EH (cell line): ENCODE measurements at places on chromosomes 11 and 22.

DNA sequence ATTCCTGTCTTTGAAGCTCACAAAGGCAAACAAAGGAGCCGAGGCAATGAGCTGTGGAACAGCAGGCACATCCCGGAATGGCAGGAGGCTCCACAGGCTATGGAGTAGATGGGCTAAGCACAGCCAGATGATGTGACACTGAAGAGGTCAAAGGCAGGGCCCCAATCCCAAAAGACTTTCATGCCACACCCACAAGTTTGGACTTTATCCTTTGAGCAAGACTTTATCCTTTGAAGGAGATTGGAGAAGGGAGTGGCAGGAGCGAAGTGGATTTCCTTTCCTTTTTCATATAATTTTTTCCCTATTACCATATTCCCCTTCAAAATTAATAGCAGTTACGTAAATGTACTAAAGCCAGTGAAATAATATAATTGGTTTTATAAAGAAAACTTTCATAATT is 379.4 kb downstream of the CADM1 start:
- no peak for DNase-seq

DNA sequence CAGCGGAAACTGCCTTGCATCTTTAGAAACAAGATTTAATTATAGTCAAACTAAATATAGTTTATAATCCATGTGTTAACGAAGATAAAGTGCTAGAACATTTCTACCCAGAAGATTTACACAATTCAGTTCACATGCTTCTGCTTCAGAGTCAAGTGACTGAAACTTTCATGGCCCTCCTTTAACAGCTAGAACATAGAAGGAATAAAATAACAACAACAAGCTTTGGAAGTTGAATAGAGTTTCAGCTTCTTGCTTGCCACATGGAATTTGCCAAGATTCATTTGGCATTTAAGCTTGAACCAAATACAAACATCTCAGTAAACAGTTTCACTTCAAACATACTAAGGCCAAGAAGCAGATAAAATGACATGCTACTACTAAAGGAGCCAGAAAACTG is 676.3 kb upstream of the ANO3 start:
- no peak for DNase-seq

DNA sequence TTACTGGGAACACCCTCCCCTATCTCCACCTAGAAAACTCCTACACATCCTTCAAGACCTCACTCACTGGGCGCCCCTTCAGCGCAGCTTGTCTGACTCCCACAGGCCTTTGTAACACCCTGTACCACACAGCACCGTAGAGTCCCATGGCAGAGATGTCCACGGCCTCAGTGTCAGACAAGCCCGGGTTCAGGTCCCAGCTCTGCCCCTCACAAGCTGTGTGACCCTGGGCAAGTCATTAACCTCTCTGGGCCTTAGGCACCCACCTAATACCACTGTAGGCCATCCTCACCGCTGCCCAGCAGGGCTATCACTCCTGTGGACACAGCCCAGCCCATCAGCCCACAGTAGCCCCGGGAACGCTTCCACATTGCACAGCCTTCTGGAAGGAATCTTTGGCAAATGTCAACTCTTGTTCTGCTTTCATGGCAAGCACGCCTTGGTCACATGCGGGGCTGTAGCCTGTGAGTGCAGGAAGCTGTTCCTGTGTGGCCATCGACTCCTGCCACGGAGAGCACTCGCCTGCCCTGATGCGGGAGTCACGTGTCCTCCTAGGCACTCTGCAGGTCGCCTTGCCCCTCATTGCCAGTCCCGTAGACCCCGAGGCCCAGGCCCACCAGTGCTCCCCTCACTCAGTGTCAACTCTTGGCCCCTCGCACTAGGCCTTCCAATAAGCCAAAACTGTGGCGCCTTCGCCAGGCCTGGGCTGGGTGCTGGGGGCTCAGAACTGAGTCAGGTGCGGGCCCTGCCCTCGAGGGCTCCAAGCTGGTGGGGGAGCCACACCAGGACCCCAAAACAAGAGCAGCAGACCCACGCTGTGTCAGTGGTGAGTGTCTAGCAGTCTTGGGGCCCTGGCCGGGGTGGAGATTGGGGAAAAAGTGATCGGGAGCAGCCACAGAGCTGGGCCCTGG is 32.9 kb upstream of the RFPL3 start:
- DNase-seq = no peak

DNA sequence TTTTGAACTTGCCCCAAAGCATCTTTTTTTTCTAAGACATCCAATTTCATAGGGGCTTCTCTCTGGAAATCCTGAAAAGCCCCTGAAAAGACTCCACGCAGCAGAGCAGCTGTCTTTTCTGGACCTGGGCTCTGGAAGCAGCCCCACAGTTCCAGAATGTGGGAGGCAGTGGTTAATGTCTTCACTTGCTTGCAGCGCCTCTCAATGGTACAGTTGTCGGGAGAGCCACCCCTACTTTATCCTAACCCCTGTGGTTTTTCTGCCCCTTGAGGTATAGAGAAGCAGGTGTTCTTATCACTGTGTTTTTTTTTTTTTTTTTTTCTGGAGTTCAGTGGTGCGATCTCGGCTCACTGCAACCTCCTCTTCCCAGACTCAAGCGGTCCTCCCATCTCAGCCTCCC is 83.4 kb upstream of the SORL1-AS1 start:
- no peak for DNase-seq

GRCh38 chr11:107778839-107779517 is 67.1 kb upstream of the SLN start:
- no peak for DNase-seq

DNA sequence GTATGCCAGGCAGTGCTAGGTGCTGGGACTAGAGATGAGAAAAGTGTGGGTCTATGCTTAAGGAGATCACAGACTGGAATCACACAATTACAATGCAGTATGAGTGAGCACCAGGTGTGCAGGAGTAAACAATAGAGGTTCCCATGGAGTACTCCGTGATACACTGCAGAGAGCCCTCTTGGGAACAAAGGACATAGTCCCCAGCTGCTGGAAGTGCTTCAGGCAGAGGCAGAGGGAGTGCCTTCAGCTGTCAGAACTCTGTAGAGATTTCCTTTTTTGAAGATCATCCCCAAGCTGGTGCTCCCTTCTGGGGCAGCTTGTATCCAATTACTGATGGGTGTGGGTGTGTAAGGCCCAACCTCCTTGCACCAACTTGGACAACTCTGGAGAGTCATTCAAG is 143.5 kb upstream of the PLET1 start:
- no peak for DNase-seq

DNA sequence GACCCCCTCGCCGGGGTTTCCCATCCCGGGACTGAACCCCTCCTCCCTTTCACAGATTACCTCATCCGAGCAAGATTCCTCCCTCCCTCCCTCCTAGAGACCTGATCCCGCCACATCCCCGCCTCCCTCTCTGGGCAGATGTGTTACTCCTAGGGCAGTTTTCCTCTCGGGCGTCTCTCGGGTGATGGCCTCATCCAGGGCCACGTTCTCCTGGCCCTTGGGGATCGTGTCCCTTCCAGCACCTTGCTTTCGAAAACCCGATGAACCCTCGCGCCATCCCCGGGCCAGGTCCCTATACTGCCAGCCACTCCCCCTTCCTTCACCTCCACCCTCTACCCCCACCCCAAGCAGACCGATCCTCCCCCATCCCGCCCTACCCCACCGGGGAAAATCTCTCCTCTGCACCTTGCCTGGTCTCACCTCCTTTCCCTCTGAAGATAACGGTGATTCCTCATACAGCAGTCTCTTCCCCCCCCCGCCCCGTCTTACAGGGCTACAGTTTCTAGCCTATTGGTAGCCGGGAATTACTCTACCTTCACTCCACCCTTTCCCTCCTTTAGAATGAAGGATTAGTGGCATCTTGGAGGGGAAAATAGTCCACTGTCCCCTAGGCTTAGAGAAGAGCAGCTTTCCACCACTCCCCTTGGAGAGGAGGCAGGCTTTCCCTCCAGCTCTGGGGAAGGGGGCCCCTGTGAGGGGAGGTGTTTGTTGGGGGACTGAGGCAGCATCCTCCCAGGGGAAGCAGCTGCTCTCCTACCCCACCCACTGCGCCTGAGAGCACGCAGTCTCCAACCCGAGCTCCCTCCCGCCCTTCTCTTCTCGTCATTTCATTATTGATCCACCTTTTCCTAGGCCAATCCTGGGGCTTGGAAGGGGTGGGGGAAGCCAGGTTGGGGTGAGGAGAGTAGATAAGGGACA is 1.2 kb downstream of the KMT2A start:
- peak; percentile 52 for DNase-seq

DNA sequence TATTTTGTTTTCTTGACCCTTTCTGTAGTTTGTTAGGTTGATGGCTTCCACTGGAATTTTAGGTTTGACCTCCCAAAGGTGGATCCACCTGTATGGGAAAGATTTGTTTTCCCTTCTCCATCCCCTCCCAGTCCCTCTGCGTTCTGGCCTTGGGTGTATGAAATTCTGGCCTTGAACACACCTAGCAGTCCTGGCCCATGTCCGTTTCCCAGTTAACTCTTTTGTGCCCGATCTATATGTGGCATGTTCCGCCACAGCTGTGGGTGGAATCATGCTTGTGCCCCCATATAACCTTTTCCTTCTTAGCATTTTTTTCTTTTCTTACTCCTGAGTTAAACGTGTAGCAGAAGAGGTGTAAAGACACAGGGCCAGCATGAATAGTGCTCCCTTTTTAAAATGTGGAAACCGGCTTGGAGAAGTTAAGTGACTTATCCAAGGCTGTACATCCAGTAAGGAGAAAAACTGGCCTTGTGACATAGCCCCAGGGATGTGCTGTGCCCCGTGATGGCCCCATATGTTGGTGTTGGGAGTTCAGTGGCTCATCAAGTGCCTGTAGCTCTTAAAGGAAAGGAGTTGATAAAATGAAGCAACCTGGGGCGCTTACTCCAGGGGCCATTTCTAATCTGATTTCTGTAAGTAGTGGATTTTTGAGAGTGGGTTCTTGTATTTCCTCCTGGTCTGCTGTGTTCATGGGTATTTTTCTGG is 39.3 kb downstream of the ZNRF3 start:
- DNase-seq = no peak

DNA sequence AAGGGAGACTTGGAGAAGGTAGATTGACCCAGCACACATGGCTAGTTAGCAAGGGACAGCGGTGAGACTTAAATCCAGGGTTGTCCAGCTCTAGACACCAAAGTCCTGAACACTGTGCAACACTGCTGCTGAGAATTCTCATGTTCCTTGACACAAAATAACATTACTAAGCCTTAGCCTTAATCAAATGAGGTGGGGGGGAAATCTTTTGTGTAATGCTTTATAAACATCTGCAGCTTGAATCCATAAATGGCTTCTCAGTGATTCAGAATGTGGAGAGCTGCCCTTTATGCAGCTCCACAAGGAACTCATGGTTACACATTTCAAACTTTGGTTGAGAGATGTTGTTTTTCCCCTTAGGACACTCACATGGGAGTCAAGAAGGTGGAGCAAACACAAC is 80.0 kb downstream of the CD44 start:
- DNase-seq = peak; percentile 70

DNA sequence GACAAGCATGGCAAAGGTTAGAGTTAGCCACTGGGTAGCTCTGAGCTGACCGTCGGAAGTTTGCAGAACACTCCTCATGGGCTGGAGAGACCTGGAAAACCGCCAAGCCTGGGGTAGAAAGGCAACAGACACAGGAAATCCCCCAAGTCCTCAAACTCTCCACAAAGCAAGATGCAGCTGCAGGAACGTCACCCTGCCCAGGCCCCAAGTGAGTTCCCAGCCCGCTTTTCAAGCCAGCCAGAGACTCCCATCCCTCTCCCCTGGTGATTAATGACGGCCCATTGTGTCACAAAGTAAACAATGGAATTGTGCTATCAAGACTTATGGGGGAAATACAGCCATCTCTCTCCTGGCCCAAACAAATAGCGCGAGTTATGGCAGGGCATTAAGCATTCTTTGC is 633.0 kb downstream of the TBC1D22A start:
- DNase-seq = no peak

GRCh38 chr11:4465407-4465806 is 16.3 kb downstream of the OR52K2 start:
- DNase-seq = no peak

DNA sequence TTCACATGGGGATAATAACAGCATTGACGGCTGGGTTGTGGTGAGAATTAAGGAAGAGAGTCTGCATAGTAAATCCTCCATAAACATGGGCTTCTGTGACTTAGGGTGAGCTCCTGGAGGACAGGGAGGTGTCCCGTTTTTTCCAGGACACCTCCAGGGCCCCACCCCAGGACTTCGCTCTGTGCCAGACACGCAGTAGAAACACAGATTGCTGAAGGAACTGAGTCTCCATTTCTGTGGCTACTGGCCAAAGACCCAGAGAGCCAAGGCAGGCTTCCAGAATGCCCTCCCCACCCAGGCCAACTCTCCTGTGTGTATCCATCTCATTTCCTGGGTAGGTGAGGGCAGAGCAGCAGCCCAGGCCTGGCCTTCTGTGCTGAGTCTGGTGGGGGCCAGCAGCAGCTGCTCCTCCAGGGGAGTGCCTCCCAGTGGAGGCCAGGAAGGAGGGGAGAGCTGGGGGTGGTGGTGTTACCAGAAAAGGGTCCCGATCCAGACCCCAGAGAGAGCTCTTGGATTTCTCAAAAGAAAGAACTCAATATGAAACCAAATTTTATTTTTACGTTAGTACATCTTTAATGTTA is 9.5 kb upstream of the RFPL3 start:
- DNase-seq = no peak

DNA sequence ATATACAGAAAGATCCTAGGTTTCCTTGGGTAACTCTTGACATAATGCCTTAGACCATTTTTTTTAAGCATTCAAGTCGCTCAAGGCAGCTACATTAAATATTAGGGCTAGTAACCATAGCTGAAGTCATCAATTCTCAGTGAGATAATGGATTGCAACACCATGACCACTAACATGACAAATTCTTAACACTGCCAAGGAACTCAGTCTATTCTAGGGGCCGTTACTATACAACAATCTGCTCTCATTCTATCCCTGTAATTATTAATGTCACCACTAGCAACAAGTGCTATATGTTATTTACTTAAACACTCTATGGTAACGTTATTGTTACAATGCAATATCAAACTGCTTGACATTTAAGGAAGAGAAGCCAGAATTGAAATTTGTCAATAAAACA is 3.2 kb upstream of the STK33 start:
- peak; percentile 38 for DNase-seq

- DNase-seq = no peak
These were observed 319.7 kb downstream of the CTTN start for GRCh38 chr11:70717936-70718595.

- DNase-seq = no peak
These were observed 155.1 kb downstream of the TENM4 start for GRCh38 chr11:79285756-79286155.

- peak; percentile 88 for DNase-seq
These were observed 151.8 kb upstream of the TIMP3 start for GRCh38 chr22:32649515-32650200.

GRCh38 chr11:73275381-73275750 is 3.2 kb downstream of the P2RY6 start:
- no peak for DNase-seq

DNA sequence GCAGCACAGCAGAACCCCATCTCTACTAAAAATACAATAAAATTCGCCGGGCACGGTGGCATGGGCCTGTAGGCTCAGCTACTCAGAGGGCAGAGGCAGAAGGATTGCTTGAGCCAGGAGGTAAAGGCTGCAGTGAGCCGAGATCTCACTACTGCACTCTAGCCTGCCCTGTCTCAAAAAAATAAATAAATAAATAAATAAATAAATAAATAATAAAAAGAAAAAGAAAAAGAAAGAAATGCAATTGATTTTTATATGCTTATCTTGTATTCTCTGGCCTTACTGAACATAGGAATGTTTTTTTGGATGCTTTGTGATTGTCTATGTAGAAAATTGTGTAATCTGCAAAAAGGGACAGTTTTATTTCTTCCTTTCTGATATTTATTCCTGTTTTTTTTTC is 132.5 kb downstream of the BARX2 start:
- no peak for DNase-seq

GRCh38 chr11:80916173-80916798 is 1475.5 kb upstream of the TENM4 start:
- DNase-seq = no peak
